ENCODE measurements at places on chromosomes 5 and 9. TPM values are rescaled to one million over a fixed set of nuclear protein-coding genes. Genes with fewer than 3 reads are reported as not detected.
A peak's percentile ranks its signal among the peaks of the same experiment; 100 is the strongest.

GRCh38 chr5:156515121-156515520 lies 188.2 kb downstream of the SGCD start:
- DNase-seq, result no peak

GRCh38 chr9:28770226-28770625 lies 1196.9 kb upstream of the C9orf72 start:
- DNase-seq, result no peak

DNA sequence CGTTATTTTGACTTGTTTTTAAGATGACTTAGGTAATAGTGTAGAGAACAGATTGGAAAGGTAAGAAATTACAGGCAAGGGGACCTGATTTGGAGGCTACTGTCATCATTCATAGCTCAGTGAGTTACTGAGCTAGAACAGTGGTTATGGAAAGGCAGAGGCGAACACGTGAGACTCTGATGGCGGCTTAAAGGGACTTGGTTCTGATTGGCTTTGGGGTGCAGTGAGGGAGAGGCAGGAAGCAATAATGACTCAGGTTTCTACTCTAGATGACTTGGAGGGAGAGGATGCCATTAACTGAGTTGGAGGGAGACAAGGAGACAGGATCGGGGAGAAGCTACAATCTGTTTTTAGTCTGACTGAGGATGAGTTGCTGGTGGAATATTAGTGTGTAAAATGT lies 3.0 kb downstream of the F2RL2 start:
- no peak for DNase-seq

DNA sequence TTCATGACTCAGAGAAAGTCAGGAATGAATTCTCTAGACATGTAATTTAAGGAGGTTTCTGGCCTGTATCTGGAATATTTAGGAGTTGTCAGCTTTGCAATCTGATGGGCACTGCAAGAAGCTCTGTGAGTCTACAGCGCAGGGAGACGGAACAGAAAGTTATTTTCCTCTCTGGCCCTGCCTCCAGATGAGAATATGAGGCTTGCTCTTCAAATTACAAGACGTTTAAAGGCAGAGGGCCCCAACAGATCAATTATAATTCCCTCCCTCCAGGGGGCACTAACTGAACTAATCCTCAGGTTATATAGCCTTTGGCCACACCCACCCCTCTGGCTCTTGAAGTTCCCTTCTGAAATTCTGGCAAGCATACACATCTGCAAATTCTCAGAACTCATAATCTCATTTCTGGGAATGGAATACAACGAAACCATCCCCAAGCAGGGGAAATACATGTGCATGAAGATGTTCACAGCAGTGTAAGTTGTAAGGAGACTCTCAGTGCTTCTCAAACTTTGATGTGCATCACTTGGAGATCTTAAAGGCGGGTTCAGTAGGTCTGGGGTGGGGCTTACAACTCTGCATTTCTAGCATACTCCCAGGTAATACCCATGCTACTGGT lies 307.6 kb downstream of the CWC27 start:
- peak; percentile 70 for DNase-seq

- DNase-seq, result no peak
Observed at GRCh38 chr9:114973216-114973615, 42.8 kb upstream of the TNFSF8 start.

DNA sequence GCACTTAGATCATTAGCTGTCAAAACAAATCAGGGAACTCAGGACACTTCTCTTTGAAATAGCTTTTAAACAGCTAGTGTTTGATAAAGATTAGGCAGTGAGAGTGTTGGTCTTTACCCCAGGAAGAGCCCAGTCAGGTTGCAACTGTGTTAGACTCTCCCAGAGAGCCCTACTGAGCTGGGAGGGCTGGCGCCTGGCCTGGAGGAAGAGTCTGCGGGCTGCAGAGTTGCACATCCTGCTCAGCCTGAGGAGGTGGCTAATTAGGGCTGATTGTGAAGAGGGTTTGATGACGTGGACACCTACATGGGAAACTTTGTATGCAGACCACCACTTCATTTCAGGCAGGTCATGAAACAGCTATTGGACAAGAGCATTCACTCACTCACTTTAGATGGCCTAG lies 112.0 kb downstream of the TMEM174 start:
- no peak for DNase-seq

DNA sequence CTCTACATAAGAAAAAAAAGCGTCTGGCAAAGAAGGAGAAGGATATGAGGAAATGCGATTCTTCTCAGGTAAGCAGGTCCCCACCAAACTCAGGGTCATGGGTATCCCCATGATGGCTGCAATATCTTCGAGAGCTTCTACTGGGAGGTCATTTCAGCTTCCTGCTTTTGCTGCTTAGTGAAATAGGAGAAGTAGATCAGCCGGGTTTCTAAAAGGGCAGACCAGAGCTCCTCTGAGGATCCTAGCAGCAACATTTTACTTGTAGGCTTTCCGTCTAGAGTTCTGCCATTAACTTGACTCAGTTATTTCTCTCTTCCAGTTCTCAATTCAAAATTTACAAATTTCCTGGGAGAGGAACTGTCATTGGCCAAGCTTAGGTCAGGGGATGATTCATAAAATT lies 134.7 kb downstream of the DPYSL3 start:
- DNase-seq, result no peak

DNA sequence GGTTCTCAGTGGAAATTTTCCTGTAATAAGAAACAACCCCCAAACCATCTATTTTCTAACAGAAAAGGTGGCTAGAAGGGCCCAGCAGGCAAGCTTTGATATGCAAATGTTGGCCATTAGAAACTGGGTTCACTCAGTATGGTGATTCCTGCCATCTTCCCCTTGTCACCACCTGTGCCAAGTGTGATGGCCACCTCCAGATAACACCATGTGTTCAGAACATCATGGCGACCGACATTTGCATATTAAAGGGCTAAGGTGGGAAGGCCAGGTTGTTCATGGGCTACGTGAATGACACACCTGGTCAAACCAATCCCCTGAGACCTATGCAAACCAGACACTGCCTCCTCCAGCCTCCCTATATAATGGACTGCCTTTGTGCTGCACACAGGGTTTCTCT lies 20.4 kb downstream of the FOXE1 start:
- no peak for DNase-seq

DNA sequence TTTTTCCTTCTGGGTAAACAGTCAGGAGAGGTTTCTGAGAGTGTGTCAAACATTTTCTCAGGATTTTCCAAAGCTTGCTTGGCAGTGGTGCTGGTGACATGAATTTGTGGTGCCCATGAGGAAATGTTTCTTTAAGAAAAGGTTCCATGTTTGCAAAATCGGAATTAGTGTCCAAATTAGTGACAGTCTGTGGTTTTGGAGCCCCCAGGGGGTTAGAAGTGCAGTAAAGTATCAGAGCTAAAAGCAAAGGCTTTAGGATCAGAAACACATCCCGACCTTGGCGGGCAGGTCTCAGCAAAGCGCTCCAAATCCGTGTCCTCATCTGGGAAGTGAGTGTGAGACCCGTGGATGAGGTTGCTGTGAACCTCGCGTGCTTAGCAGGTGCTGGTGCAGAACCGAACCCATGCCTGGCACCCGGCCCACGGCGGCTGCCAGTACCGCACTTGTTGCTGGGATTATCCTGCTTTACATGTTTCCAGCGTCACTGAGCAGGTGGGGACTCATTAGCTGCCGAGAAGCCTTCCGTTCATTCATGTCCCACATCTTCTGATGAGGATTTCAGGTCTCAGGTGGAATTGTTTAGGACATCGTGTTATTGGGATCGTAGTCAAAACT lies 70.8 kb upstream of the COL5A1 start:
- no peak for DNase-seq

ROR2 gene
- total RNA-seq, result 12.9 TPM

- DNase-seq, result no peak
Observed at GRCh38 chr9:21524099-21524830, 42.2 kb upstream of the IFNE start.

DNA sequence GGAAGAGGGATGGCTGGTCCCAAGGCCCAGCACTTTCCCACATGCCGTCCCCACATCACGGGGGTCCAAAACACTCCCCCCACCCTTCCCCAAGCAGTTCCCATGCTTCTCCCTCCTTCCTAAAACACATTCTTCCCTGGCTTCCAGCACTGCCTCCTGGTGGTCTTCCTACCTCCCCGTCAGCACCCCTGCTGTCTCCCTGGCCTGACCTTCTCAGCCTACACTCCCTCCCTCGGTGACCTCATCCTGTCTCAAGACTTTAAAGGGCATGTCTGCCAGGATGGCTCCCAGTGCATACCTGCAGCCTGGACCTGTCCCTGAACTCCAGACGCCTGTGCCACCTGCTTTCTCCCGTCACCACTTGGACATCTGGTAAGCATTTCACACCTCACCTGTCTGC lies 4.3 kb upstream of the NCS1 start:
- DNase-seq, result no peak

GRCh38 chr9:38000332-38000731 lies 68.7 kb downstream of the SHB start:
- DNase-seq, result no peak

DNA sequence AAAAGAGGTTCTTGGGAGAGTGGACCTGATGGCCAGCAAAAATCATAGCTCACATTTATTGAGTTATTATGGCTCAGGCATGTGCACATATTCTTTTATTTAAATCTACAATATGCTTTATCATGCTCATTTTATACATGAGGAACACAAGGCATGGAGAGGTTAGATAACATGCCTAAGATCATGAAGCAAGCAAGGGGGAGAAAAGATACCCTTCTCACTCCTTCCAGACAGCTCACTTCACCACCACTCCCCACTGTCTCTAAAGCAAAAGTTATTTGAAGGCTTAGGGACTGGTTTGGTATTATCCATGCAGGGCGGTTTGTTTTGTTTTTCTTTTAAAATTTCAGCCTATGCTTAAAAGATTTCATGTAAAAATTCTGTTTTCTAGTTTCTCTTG lies 59.0 kb upstream of the PDE8B start:
- DNase-seq, result no peak

RGS7BP gene
- total RNA-seq, result 0.11 TPM
